ENCODE measurements at places on chromosomes 4 and X.

DNA sequence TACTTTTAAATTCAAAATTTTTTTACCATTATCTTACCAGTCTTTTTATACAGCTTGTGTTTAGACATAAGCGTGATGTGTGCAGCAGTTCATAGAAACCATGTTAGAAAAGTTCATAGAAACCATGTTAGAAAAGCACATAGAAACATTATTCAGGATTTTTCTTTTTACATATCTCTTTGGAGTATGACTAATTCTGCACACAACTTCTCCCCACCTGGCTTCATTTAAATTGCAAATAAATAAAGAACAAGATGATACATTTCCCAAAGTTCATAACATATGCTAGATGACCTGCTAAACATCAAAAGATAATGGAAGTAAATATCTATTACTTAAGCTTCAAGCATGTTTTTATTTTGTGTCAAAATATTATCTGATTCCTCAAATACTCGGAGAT, 201.9 kb downstream of the BANK1 start:
- H3K4me1 ChIP-seq = no peaks in the 10 kb centered on the region
- no peak for DNase-seq
- H3K27ac ChIP-seq = no peak overlapping the region
- H3K36me3 ChIP-seq = no peaks in the 10 kb centered on the region
- no peak overlapping the region for H3K4me3 ChIP-seq
- no peaks in the 10 kb centered on the region for H3K27me3 ChIP-seq

DNA sequence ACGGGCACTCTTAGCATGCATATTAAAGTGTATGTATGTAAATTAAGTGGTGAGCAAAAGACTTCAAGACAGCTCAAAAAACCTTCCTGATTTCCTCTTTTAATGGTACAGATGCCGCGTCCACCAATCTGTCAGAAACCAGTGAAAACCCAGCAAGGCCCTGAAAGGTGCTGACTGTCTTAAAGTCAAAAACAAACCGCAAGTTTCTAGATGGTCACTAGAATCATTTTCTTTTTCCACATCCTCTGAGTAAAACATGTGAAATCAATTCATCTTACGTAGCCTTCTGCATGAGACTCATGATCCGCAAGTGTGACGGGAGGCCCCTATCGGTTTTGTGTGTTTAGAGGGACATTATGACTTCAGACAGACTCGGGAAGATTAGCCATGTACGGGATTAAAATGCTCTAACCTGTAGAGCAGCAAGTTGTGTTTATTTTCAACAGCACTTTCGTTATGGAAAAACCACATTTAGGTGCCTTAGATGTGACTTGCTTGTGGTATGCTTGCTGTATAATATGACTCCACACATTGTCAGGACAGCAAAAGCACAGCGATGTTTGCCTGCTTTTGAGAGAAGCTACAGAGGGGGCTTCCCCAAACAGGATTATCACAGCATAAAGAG, 88.2 kb upstream of the STS start:
- no peaks in the 10 kb centered on the region for H3K27me3 ChIP-seq
- H3K4me3 ChIP-seq = no peak overlapping the region
- H3K36me3 ChIP-seq = no peaks in the 10 kb centered on the region
- H3K4me1 ChIP-seq = no peaks in the 10 kb centered on the region

- peaks cover 5% of the 10 kb centered on the region for H3K27me3 ChIP-seq
- no peak for DNase-seq
- no peaks in the 10 kb centered on the region for H3K36me3 ChIP-seq
- H3K4me3 ChIP-seq = no peak overlapping the region
Observed at GRCh38 chr4:56082829-56083228, 134.1 kb downstream of the CEP135 start.

DNA sequence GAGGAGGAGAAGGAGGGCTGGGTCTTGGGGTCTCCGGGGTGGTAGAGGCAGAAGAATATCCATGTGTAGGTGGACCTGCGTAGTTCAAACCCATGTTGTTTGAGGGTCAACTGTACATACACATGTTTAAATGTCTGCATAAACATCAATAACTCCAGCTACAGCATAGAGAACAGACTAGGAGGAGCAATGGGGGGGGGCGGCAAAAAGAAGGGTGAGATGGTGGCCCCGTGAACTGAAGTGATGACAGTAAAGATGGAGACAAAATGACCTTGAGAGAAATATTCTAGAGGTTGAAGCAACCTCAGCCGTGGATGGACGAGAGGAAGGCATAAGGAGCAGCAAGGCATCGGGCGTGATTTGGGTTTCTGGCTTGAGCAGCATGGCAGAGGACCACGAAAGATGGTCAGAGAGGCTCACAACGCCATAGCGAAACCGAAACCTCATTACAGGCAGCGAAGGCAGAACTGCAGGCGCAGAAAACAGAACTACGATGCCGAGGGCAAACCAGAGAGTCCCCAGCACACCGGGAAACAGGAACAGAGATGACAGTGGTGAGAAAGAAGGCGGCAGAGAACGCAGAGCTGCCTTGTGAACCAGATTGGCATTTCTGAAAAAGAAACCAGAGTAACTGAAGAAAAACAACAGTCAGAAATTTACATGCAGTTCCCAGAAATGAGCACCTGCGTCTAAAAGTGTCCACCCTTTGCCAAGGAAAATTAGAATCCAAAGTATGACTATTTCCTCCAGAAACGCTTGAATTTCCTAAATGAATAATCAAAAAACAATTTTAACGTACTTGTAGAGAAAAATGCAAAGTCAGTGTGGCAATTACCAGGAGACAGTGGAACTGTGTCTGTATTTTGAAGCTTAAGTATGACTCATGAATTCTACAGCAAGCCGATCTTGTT, 50.3 kb upstream of the ENPP6 start:
- H3K4me3 ChIP-seq = peak overlapping the region; percentile 35
- peak; percentile 94 for DNase-seq
- peak overlapping the region; percentile 80 for H3K27ac ChIP-seq
- no peaks in the 10 kb centered on the region for H3K36me3 ChIP-seq
